Effector CD8-positive, alpha-beta T cell (primary cell): ENCODE measurements at places on chromosomes 7 and 10.

GRCh38 chr10:514137-514671 is 175.3 kb downstream of the DIP2C start:
- no peak for DNase-seq

GRCh38 chr10:90193240-90193985 is 492.0 kb downstream of the KIF20B start:
- no peak for DNase-seq

DNA sequence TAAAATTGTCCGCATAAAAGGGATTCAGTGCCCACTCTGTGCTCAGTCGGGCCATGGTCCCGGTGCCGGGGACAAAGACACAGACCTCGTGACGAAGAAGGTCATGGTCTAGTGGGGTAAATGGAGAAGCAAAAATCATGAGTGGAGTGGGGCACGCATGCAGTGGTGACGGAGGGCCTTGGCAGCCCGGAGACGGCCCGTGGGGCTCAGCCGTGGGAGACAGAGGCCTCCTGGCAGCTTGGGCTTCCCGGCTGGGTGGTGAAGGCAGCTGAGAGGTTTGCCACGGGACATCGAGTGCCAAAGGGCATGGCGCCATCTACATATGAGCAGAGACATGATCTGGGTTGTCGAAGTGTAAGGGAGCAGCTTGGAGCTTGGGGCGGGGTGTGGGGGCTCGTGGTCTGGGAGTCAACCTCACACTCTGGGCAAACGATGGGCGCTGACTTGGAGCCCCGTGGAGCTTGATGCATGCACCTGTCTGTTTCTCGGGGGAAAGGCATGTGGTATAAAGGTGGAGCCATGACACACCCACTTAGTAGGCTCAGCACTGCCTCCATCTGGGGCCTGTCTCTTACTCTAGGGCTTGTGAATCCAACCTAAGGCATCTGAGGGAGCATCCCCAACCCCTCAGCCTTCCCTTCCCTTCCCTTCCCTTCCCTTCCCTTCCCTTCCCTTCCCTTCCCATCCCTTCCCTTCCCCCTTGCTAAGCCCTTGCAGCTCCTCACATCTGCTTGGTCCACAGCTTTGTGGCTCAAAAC is 151.0 kb upstream of the INSYN2A start:
- no peak for DNase-seq

DNA sequence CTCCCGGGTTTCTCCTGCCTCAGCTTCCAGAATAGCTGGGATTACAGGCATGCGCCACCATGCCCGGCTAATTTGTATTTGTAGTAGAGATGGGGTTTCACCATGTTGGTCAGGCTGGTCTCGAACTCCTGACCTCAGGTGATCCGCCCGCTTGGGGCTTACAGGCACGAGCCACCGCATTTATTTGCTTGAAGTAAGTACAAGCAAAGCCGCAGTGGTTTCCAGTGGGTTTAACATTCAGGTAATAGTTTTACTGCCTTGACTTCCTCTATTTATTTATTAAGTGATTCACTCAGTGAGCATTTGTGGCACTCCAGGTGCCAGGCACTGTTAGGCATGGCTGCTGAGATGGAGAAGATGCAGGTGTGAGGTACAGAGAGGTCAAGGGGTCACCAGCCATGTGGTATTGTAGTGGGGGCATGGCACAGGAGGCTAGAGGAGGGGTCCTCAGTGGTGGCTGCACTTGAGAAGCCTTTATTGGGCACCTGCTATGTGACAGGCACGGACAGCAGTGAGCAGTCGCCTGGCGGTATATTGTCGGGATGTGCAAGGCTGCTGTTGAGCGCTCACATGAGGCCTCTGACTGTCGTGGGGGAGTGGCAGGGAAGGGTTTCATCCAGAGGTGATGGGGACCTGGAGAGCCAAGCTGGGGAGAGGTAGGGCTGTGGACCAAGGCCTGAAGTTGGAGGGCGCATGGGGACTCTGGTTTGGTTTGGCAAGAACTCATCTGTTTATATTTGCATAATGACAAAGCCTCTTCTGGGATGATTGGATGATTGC is 54.9 kb downstream of the DOCK1 start:
- DNase-seq: no peak

DNA sequence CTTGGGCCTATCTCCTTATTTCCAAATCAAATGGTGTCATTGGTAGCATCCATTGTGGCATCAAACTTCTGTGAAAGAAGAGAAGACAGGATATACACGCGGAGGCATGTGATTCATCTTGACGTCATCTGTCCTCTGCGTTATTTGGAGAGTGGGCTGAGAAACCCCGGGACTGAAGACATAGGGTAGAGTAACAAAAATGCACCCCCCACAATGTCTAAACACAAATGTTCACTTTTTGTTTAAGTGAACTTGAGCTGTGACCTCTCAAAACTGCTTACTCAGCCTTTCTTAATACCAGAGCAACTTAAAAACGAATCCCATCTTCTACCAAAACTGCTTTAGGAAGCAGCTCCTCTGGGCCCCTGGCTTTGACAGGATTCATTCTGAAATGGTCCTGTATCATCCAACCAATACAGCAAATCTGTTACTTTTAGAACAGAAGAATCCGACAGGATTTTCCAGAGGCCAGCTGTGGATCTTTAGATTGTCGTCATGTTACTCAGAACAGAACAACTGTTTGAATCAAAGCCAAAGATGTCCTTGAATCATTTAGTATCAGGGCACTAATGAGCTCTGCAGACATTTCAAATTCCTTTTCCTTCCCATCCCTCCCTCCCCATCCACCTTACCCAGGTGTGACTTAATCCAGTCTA is 438.1 kb downstream of the SUGCT start:
- DNase-seq: no peak

- no peak for DNase-seq
Observed at GRCh38 chr7:8015100-8015745, 46.6 kb downstream of the GLCCI1 start.

- no peak for DNase-seq
Observed at GRCh38 chr7:33530664-33531063, 374.7 kb upstream of the BMPER start.

DNA sequence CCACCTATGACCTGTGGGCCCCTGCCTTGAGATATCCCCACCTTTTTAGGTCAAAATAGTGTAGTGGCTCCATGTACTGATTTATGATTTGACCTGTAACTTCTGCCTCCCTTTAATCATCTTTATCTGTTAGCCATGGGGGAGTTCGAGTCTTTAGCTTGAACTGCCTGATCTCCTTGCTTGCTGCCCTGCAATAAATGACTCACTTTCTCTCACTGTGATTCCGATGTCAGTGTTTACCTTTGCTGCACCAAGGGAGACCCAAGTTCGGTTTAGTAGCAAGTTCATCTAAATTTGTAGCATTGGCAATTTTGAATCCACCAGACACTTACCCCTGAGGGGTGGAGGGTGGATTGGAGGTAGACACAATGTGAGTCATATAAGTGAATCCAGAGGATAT is 814.6 kb upstream of the AUTS2 start:
- DNase-seq: no peak

- DNase-seq: no peak
Observed at GRCh38 chr7:13849163-13849892, 140.1 kb downstream of the ETV1 start.

DNA sequence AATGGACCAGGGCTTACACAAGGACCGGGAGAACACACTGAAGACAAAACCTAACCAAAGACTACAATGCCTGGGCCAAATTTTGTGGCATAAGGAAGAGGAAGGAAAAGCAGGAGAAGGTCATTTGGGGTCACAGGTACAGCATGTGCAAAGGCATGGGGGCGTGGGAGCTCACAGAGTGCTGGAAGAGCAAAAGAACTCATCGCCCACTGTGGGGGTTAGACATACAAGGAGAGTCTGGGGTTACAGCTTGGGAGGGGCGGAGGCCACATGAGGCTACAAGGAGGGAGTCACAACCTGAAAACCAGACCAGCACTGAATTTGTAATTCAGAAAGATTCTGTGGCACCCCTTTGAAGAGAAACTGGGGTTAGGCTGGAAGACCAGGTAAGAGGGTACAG is 9.7 kb downstream of the PUS7 start:
- no peak for DNase-seq

GRCh38 chr7:18517646-18518045 is 22.1 kb downstream of the HDAC9 start:
- DNase-seq: no peak

DNA sequence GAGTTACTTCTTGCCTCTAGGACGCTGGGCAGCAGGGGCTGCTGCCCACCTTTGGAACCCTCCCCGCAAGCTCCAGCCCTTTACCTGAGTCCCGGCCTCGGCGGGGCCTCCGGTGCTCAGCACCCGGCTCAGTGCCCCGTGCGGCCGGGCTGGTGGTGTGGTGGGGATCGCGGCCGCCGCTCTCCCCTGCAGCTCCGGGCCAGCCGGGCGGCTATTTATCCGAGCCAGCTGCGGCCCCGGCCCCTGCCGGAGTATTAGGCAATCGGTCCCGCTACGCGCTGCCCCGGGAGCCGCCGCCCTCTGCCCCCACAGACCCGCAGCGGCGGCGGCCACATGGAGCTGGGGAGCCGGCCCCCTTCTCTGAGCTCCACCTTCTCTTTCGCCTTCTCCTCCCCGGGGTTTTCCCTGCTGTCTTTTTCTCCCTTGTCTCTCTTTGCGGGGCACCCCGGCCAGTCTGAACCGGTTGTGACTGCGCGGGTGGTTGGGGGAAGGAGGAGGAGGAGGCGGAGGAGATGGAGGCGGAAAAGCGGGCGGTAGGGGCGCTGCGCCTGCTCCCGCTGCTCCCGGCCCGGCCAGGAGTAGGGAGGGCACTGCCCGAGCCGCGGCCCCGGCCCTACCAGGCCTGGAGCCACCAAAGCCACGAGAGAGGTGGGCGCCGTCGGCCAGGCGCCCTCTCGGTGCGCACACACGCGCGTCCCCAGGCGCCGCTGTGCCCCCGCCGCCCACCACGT is at the start of gene SLC16A9:
TSS of gene SLC16A9 (minus strand) at position 456 of the 731 bp plus-strand sequence. CDS start 25,559 bp downstream, outside the sequence.
- DNase-seq: no peak

- DNase-seq: no peak
Observed at GRCh38 chr7:69827140-69827539, 228.9 kb downstream of the AUTS2 start.
